Choroid plexus epithelial cell (primary cell): ENCODE measurements at places on chromosomes 3 and 15.

DNA sequence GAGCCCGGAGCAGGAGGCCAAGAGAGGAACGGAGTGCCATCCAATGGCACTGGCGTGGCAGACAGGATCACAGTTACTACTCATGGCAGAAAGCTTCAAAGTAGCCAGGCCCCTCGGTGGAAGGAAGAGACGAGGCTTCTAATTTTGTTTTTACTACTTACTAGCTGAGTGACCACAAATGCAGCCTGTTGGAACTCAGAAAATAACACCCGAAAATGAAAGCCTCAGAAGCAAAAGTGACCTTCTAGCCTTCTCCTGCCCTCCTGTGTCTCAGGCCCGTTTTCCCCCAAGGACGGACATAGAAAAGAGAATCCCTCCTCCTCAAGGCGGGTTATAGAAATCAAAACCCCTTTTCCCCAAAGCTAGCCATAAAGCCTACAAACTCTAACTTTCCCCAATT lies 9.9 kb upstream of the STRA6 start:
- no peak for DNase-seq

DNA sequence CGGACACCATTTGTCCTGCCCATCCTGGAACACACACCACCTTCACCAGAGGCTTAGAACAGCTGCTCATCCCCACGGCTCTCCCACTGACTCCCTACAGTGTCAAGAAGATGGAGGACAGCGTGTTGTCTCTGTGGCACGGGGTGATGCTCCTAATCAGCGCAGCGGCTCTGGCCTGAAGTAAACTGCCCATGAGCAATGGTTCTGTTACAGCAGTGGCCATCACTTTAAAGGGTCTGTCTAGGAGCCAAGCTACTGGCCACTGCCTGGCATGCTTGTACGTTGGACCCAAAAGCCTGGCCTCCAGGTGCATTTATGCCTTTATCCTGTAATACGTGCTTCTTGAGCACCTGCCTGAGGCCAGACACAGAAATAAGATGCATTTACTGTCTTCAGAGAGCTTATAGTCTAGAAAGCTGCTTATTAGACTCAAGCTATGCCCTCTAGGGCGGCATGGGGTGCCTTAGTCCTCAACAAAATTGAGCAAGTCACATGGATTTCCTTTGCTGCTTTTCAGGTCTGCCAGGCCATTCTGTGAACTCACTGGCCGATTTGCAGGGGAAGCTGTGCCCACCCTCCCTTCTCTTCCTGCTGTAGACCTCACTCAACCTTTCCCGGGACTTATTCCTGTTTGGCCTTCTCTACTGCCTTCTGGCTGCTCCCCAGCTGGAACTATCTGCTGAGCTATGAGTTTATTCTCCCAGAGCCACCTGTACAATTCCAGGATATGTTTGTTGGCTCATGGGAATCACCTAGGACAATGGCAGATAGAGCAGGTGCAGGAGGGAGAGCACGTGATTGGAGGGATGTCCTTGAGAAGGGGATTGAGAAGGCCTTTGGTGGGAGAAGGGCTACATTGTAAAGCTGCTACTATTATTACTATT lies 51.9 kb downstream of the STARD5 start:
- no peak for DNase-seq

DNA sequence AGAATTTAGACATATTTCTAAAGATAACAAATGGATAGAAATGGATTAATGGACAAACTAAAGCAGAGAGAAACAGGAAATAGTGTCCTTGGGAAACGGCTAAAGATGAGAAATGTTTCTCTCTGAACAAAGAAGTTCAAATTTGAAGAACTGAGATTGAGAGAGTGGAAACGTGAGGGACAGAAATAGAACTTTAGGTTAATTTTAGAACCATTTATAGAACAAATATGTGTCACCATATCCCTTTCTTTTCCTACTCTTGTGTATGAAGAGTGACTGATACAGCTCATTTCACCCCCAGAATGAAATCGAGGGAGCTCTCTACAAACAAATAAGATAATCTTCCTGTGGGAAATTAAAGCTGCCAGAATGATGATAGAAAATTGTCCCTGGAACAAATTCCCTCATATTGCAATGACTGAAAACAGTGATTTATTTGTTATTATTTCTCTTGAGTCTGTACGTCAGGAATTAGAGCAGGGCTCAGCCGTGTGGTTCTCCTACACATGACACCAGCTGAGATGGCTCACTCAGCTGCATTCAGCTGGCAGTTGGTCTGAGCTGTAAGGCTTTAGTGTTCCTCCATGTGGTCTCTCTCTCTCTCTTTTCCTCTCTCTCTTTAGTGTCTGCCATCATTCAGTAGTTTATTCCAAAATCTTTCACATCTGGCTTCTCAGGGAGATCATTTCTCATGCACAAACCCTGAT lies 46.6 kb upstream of the ARPP21 start:
- no peak for DNase-seq

DNA sequence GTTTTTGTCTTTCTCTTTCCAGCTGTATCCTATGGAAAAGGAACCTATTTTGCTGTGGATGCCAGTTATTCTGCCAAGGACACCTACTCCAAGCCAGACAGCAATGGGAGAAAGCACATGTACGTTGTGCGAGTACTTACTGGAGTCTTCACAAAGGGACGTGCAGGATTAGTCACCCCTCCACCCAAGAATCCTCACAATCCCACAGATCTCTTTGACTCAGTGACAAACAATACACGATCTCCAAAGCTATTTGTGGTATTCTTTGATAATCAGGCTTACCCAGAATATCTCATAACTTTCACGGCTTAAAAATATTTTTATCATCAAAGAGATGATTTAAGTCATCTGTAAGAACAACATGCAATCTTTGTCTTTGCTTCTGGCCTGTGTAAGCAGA lies 44.9 kb upstream of the PARP14 start:
- DNase-seq, result peak; percentile 22

- peak; percentile 41 for DNase-seq
Measured at GRCh38 chr15:41183581-41183980, 47.0 kb downstream of the EXD1 start.

- DNase-seq, result no peak
Measured at GRCh38 chr15:43889042-43889441, 62.2 kb downstream of the WDR76 start.

- no peak for DNase-seq
Measured at GRCh38 chr15:29874977-29875376, 52.7 kb upstream of the TJP1 start.

DNA sequence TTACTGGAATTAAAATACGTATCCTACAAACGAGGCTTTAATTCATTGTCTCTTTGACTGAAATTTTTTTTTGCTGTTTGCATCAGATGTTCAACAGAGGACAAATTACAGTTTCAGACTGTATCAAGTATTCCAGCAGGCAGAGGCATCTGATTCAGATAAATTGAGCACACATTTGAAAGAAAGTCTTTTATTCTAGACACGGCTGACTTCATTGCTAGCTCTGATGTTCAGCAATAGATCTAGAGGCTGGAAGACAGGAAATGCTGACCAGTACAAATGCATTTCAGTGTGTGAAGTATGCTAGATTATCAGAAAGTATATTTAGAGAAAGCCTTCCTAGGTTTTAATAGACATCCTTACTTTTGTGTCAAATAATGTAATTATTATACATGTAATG lies 472.2 kb downstream of the NLGN1 start:
- no peak for DNase-seq

- DNase-seq, result no peak
Measured at GRCh38 chr15:74410502-74410901, 23.3 kb downstream of the SEMA7A start.

GRCh38 chr3:149886957-149887356 lies 73.9 kb downstream of the RNF13 start:
- no peak for DNase-seq

DNA sequence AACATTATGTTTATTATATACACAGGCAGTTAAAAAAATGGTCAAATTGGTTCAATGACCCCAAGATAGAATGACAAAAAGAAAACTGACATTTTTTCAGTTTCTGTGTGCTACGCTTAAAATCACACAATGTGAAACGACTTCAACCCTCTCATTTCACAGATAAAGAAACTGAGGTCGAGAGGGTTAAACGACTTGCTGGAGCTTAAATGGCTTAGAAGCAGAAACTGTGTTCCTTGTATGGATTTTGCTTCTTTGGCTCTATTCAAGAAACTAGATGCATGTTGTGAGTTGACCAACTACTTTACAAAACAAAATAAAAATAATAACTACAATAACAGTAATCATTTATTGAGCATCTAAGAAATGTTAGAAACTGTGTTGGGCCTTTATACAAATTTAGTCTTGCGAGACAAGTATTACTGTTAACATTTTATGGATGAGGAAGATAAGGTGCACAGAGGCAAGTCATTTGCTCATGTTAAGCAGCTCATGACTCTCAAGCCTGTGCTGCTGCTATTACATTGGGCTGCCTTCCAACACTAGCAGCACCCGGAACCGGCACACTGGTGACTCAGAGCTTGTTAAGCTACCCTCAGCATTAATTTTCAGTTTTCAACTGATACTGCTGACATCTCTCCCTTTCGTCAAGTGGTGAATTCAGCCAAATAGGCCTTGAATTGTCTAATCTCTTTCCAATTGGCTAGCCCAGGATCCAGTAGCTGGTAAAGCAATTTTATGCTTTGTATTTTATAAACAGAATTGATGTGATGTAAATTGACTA lies 487.6 kb downstream of the NAALADL2 start:
- peak; percentile 97 for DNase-seq

- DNase-seq, result no peak
Measured at GRCh38 chr15:38650384-38650783, 85.8 kb upstream of the RASGRP1 start.

- DNase-seq, result no peak
Measured at GRCh38 chr3:73294537-73294936, 233.1 kb downstream of the EBLN2 start.

GRCh38 chr3:107271787-107272387 lies 105.4 kb upstream of the CCDC54 start:
- peak; percentile 72 for DNase-seq

DNA sequence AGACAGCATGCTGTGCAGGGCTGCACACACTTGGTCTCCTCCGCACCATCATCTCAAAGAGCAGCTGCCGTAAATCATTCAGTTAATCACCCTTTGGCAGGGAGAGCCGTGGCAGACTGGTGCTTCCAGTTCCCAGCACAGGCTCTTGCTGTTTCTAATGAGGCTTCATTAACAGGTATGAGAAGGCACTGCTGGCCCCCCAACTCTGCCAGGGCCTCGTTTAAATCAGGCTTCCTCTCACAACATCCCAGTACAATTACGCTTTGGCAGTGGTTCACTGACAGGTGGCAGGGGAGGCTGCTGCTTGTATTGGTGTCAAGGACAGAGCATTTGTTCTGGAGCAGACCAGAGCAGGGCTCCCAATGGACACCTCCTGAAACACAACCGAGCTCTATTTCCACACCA lies 77.1 kb downstream of the BFSP2 start:
- no peak for DNase-seq

GRCh38 chr15:89972085-89972484 lies 29.0 kb upstream of the ZNF710 start:
- peak; percentile 9 for DNase-seq

- DNase-seq, result no peak
Measured at GRCh38 chr15:51935466-51936104, 36.0 kb downstream of the LEO1 start.

- DNase-seq, result no peak
Measured at GRCh38 chr15:39149636-39150150, 431.2 kb upstream of the THBS1 start.

DNA sequence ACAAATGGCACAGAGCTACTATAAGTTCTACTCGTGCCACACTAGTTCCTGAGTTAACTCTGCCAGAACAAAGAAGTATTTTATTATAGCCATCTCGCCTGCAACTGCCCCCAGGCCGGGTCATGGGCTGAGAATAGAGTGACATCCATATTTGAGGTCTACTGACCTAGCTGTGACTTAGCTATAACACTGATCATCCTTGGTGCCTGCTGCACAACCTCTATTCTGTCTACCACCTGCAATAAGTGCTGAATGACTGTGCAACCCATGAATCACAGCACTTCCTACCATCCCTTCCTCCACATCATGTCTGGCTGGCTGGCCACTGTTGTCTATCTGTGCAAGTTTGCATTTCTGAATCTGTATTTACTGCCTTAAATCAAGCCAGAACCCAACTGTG lies 506.5 kb upstream of the TBL1XR1 start:
- DNase-seq, result no peak

DNA sequence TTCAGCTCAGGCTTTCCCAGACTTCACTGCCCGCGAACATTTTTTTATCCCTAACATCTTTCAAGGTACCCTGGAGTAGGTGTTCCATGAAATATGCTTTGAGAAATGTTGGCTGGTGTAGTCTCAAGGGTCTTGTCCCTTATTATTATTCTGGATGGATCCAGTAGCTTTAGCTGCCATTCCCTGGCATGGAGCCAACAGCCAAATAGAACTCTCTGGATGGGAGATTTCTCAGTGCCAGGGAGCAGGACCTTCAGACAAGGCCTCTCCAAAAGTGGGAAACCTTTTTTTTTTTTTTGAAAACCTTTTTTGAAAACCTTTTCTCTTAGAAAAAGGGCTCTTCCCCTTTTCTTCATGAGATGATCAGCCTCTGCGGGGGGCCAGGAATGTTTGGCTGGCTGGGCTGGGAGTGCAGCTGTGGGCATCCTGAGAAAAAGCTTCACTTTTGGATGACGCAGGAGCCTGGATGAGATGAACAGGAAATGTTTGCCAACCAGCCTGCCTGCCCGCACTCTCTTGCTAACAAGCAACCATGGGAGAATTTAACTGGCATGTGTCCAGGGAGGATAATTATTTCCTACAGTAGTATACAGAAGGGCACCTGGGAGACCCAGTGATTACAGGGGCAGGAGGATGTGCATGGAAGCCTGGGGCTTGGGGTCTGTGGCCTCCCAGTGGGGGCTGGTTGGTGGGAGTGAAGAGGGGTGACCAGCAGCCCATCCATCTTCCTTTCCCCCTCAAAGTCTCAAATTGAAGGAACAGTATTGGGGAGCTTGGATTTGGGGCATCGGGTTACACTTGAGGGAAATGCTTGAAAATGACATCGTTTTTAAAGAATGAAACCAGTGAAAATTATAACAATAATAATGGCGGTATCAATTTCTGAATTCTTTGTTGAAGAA lies 109.1 kb upstream of the LRIG1 start:
- peak; percentile 93 for DNase-seq

DNA sequence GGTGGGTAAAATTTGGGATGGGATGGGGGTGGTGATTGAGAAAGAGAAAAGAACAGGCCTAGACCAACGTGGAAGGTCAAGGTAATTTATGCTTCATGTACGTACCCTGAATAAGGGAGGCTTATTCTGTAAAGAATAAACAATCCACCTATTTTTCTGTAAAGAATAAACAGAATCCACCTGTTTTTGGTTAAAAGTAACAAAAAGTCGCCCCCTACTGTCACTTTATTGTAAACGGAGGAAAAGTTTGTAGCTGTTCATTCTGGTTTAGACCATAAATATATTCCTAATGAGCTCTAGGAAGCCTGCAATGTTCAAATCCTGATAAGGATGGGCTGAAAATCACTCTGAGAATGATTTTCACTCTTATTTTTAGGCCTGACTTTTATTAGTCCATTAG lies 23.5 kb upstream of the SQOR start:
- peak; percentile 49 for DNase-seq

- DNase-seq, result no peak
Measured at GRCh38 chr3:195866686-195867511, 41.5 kb downstream of the TNK2 start.
